Activated CD8-positive, alpha-beta memory T cell treated with anti-CD3 and anti-CD28 coated beads for 36 hours (primary cell): ENCODE measurements at places on chromosomes 12 and 14. TPM values are rescaled to one million over a fixed set of nuclear protein-coding genes. Genes with fewer than 3 reads are reported as not detected.

Gene PLA2G1B
- not detected for total RNA-seq

Gene CDKN3
- 53.9 TPM for total RNA-seq

Gene BCL2L14
- 0.53 TPM for total RNA-seq

Gene P2RX2
- total RNA-seq: not detected

Gene KLRC3
- total RNA-seq: 1.8 TPM
